Glomerular endothelial cell (primary cell): ENCODE measurements at places on chromosomes 3 and 15.

DNA sequence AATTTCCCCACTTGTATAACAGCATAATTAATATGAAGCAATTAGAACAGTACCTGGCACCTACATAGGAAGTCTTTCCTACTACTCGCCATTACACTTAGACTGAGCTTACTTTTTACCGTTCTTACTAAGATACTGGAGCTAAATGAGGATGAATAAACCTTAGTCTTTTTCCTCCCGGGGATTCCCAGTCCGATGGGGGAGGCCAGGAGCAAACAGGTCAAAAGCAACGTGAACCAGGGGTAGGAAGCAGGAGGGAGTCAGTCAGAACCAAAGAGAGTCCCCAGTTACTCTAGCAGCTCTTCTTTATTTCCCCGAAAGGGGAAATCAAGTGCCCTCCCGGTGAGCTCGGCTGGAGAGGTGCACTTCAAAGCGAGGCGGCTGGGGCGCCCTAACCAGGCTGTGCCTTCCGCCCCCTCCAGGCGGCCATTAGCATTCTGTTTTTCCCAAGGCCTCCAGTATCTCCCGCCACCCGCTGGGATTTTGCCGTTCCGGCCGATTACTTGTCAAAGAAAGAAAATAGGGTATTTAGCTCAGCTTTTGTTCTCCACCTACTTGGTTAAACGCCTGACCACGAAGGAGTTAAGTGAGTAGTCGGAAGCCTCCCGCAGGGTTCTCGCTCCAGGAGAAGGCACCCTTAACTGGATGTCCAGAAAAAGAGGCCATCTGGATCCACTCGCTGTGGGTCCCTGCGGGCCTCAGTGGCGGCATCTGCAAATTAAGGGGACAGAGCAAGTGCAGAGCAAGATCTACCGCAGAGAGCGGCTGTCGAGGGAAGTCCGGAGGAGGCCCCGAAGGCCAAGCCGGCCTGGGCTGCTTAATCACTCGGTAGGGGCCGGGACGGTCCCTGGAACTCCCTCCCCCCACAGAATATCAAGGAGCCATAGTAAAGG is 6.3 kb upstream of the EOMES start:
- DNase-seq, result no peak

GRCh38 chr3:186821429-186822387 is 15.4 kb upstream of the RFC4 start:
- DNase-seq, result no peak

DNA sequence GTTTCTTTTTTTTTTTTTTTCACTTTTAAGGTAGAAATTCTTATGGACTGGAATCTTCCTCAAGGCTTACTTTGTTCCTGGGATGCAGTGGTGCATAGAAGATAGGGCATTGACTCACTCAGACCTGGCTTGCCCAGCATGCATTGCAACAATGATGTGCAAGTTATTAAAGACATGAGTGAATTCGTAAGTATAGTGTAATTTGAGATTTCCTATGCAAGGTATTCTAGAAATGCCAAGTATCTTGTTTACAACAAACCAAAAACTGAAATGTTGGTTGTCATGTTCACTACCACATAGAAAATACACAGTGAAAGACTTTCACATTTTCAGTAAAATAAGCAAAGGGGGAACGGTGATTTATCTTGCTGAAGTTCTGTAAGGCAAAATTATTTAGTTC is 56.5 kb upstream of the FNDC3B start:
- DNase-seq, result no peak

DNA sequence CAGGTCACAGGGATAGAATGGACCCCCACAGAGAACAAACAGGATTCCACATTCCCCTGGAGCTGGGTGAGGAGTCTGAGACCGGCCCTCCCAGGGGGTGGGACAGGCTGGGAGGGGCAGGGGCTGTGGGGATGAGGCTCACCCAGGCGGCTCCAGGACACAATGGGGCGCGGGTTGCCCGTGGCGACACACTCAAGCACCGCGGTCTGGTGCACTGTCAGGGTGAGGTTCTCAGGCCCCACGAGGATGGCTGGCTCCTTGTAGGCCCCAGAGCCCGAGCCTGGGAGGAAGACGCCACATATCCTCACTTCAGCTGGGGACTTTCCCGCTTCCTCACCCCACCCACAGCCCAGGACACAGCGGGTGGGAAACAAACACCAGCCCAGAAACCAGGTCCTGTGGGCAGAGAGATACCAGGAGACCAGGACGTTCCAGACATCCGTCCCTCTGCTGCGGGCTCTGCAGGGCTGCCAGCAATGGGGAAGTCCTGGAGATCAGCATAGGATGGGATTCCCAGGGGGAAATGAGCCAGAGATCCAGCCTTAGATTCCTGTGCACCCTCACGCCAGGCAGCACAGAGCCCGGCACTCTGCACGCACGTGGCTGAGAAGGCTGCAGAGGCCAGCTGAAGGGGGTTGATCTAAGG is 30.2 kb downstream of the RNU5B-1 start:
- no peak for DNase-seq

- peak; percentile 45 for DNase-seq
Observed at GRCh38 chr3:141556034-141556433, 69.2 kb downstream of the RASA2 start.

- no peak for DNase-seq
Observed at GRCh38 chr15:72735111-72735510, 48.4 kb downstream of the ADPGK start.

GRCh38 chr3:123993818-123994217 is 1.9 kb upstream of the ROPN1 start:
- DNase-seq, result no peak

- DNase-seq, result no peak
Observed at GRCh38 chr15:53539878-53540277, 219.6 kb downstream of the WDR72 start.

- DNase-seq, result no peak
Observed at GRCh38 chr3:21392526-21392925, 358.5 kb downstream of the ZNF385D start.

DNA sequence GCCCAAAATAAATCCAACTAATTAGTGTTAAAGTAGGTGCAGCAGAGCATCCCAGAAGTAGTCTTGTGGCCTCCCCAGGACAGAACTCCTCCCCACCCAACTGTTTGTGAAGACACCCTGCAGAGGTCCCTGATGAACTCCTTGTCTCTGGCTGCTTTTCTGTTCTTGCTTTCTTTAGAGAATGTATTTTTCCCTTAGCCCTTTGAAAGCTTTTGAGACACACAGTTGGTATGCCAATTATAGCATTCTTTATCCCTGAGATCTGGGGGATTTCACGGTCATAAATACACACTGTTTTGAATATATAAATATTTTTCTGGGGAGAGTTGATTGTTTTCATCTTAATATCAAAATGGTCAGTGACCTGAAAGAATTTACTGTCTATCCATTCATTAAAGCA is 9.8 kb downstream of the TFG start:
- no peak for DNase-seq

DNA sequence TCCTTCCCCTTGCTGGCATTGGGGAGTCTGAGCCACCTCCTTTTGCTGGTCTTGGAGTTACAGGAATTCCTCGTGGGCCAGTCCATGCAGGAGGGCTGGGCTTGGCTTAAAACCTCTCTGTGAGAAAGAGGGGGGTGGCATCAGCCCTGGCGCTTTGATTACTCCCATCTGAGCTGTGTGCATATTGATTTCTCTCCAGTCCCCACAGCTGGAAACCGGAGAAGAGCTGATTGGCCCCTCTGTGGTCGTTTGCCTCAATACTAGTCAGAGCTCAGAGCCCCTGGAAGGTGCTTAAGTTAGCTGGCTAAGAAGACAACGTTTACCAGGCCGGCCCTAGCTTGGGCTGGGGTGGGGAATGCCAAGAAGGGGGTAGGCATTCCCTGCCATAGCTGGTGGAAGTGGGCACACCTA is 4.0 kb upstream of the RASGRF1 start:
- no peak for DNase-seq

DNA sequence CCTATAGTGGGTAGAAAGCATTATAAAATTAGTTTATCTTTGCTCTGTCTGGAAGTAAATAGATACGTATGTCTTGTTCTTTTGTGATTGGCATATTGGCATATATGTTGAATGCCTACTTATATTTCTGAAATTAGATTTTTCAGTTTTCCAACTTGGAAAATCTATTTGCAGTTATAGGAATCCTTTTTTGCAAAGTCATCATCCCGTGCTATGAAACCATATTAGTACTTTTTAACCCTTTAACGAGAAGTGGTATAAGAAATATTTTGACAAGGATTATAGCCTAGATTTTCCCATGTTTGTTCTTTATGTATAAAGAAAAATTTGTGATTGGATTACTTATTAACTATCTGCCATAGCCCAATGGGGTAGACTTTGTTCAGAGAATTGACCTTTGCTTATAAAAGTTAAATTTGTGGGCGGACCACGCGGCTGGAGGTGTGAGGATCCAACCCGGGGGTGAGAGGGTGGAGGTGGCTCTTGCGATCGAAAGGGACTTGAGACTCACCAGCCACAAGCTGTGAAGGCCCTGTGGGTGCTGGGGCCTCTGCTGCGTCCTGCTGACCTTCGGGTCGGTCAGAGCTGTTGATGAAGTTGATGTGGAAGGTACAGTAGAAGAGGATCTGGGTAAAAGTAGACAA is 5.9 kb downstream of the LRRC28 start:
- no peak for DNase-seq
